ENCODE measurements at places on chromosomes 7 and 10. TPM values are rescaled to one million over a fixed set of nuclear protein-coding genes. Genes with fewer than 3 reads are reported as not detected.
A peak's percentile ranks its signal among the peaks of the same experiment; 100 is the strongest.

The CCDC71L gene
- total RNA-seq = 46.6 TPM

The TUBAL3 gene
- total RNA-seq = not detected

DNA sequence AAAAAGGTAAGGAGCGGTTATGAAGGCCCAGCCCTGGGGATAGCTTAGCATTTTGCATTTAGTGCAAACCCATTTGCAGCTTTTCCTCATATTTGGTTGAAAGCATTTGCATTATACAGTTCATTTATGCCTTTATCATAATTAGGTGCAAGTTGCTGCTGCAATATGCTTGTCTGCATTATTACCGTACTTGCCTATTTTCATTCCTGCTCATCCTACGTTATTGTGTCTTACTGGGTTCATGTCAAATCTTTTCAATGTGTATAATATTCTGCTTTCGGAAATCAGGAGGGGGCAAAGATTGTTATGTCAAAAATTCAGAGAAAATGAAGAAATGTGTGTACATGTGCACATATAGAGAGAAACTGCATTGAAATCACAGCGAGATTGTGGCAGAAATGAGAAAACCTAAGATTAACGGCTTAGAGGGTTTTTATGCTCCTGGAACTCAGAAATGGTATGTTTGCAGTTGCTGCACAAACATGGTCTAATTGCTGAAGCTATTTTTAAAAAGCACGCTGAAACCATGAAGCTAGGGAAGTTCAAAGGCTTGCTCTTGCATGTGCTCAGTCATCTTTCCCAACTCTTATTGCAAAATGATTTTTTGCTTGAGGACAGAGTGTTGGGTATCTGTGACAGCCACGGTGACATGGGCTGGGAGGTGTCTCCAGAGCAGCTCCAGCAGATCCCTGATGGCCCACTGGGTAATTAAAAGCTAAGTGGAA lies 613.2 kb downstream of the SDK1 start:
- no peak for DNase-seq

- DNase-seq = peak; percentile 59
Observed at GRCh38 chr7:130886438-130887135, 152.6 kb upstream of the KLF14 start.

The ENO4 gene
- not detected for total RNA-seq

- DNase-seq = no peak
Observed at GRCh38 chr10:13708256-13708990, 121.7 kb downstream of the PRPF18 start.

DNA sequence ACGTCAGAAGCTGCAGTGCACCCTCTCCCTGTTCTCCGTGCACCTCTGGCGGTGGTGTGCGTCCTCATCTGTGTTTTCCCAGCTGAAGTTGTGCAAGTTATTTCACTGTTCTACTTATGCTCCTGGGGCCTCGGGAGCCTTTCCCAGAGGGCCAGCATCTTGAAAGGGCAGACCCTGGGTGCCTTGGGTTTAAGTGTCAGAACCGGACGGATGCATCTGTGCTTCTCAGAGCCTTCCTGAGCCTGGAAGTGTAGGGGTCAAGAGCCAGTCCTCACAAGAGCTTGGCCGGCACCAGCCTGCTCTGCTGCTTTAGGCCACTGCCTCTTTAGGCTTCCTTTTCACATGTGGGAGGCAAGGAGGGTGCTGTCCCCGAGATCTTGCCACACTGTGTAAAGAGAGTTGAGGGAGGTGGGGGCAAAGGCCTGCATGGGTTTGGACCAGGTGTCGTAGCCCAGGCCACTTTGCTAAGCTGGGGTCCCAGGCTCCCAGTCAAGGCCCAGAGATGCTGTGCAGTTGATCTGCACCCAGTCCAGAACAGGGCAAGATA lies 128.9 kb upstream of the NPS start:
- no peak for DNase-seq

GRCh38 chr7:18952846-18953245 lies 164.6 kb downstream of the TWIST1 start:
- no peak for DNase-seq

The MMRN2 gene
- 282 TPM for total RNA-seq

GRCh38 chr7:157799076-157799685 lies 462.4 kb downstream of the DNAJB6 start:
- DNase-seq = no peak

GRCh38 chr7:107668296-107668695 lies 7.7 kb downstream of the SLC26A4 start:
- no peak for DNase-seq

The LRGUK gene
- total RNA-seq = not detected

- DNase-seq = no peak
Observed at GRCh38 chr7:39145935-39146334, 168.2 kb downstream of the POU6F2 start.

- DNase-seq = no peak
Observed at GRCh38 chr10:31888442-31888841, 40.2 kb downstream of the ARHGAP12 start.

DNA sequence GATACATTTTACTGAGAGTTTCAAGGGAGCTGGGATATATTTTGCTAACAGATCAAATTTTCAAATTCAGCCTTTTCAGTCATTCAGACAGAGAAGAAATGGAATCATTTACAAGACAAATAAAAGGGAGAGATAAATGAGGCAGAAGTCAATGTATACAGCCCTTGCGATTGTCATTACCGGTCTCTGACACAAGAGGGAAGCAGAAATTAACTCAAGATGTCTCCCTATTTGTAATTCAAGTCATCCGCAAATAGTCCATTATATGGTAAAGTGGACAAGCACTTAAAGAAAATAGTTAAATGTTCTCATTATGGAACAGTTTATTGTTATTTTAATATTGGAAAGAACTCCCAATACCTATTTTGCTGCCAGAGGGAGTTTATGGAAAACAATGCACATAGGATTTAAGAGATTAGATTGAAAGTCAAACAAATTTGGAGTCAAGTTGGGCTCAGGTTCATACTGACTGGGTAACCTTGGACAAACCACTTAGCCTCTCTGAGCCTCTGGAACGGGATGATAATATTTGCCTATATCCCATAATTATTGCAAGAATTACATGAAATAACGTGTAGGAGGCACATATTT lies 89.3 kb upstream of the PRKCQ start:
- no peak for DNase-seq

The SPDYE6 gene
- total RNA-seq = not detected

DNA sequence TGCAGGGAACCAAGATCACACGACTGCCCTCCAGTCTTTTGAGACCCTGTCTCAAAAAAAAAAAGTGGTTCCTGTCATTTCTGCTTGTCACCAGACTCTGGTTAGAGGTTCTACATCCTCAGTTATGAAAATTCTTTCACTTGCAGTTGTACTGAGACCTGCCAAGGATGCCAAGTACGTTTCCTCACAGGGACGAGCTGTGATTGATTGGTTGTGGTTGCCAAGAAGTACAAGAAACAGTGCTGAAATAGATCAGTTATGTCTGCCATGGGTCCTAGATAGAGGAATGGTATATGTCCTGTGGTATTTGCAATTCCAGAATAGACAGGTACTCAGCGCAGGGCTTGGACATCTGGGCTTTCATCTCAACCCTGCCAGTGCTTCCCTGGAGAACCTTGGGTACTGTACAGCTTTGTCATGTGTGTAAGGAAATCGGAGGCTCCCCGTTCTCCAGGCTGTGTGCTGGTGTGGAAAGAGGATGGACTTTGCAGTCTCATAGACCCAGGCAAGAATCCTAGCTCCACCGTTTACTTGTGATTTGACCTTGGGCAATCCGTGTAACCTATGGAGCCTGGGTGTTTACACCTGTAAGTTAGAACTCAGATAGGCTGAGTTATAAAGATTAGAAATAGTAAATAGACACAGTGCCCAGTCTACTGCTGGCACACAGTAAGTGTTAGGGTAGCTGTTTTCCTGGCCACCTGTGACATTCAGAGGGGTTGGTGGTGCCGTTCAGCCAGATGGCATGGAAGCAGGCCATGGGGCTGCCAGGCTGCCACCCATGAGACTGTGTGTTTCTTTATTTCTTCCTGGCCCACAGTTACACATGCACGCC lies 53.0 kb downstream of the COL13A1 start:
- no peak for DNase-seq
